Uterus (tissue), 4 donors: ENCODE measurements at places on chromosomes 11 and 22.

DNA sequence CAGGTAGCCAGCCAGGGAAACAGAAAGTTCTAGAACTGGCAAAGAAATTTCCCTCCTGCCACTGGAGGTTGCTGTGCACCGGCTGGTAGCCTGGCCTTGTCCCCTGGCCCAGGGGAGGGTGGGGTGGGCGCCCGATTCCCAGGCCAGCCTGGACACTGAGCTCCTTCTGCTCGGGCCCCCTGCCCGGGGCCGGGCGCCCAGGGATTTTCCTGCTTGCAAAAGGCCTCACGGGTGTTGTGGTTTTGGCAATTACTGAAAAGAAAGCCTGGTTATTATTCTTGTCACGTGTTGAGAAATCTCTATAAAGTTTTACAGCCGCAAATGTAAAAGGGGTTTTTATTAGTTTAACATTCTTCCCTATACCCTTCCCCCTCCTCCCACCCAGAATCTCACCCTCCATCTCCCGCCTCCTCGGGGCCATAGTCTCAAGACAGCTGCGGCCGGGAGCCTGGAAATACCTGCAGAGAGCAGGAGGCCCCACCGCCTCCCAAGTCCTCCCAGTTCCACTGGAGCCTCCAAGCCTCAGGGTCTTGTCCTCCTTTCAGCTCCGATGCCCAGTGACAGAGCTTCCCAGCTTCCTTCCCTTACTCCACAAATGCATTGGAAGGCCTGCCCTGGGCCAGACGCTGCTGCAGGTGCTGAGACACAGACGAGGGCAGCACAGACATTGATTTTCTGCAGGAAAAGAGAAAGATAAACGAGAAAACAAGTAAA lies 1515.6 kb downstream of the TBC1D22A start:
- H3K27ac ChIP-seq: no peak overlapping the region
- no peaks in the 10 kb centered on the region for H3K27me3 ChIP-seq
- no peak for DNase-seq
- no peak overlapping the region for H3K4me3 ChIP-seq
- no peaks in the 10 kb centered on the region for H3K36me3 ChIP-seq

DNA sequence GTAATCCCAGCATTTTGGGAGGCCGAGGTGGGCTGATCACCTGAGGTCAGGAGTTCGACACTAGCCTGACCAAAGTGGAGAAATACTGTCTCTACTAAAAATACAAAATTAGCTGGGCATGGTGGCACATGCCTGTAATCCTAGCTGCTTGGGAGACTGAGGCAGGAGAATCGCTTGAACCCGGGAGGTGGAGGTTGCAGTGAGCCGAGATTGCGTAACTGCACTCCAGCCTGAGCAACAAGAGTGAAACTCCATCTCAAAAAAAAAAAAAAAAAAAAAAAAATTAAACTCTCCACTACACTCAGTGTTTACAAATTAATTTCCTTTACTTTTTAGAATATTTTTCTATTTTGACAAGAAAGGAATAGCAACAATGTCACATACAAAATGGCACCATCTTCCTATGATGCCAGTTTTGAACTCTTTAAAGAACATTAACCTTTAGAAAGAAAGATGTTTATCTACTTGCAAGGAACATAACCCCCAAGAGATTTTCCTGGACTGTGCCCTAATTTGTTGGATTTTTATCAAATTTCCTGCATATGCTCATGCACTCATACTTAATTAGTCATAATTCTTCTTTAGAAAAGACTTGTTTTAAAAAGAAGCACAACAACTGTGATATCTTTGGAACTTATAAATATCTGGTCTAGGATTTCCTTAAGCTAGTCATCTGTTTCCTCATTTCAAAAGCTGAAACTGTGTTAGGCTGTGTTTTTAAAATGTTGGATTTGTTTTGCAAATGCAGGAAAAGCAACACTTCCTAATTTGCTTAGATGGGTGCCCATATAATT lies 22.6 kb upstream of the HIPK3 start:
- H3K36me3 ChIP-seq: no peaks in the 10 kb centered on the region
- H3K27ac ChIP-seq: peak overlapping the region; percentile 60
- no peak for DNase-seq
- H3K4me1 ChIP-seq: no peaks in the 10 kb centered on the region

DNA sequence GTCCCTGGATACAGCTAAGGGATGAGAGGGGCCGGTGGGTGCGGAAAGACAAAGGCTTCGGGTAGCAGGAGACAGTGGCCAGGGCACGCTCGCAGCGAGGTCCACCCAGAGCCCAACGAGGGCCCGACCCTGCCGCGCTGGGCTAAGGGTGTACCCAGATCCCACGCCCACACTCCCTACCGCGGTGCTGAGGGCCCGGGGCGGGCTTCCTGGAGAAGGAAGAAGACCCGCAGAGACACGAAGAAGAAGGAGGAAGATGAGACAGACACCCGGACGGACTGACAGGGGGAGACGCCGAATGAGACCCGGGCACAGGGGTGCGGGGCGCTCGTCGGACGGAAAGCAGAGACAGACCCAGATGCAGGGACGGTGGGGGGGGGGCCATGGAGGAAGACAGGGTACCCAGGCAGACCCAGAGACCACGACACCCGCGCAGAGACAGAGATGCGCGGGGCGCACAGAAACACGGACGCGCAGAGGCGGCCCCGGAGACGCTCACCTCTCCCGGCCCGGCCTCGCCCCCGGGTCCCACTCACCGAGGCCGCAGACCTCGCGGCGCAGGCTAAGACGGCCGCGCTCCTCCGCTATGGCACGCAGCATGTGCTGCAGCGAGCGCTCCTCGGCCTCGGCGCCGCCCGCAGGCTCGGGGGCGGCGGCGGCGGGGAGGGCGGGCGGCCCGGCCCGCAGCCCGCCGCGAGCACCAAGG lies 437 bp downstream of the KIAA0930 start:
- H3K4me3 ChIP-seq: peak overlapping the region; percentile 62
- H3K27me3 ChIP-seq: no peaks in the 10 kb centered on the region
- no peaks in the 10 kb centered on the region for H3K36me3 ChIP-seq
- peak overlapping the region; percentile 31 for H3K27ac ChIP-seq
- DNase-seq: peak; percentile 34
- H3K4me1 ChIP-seq: no peaks in the 10 kb centered on the region

DNA sequence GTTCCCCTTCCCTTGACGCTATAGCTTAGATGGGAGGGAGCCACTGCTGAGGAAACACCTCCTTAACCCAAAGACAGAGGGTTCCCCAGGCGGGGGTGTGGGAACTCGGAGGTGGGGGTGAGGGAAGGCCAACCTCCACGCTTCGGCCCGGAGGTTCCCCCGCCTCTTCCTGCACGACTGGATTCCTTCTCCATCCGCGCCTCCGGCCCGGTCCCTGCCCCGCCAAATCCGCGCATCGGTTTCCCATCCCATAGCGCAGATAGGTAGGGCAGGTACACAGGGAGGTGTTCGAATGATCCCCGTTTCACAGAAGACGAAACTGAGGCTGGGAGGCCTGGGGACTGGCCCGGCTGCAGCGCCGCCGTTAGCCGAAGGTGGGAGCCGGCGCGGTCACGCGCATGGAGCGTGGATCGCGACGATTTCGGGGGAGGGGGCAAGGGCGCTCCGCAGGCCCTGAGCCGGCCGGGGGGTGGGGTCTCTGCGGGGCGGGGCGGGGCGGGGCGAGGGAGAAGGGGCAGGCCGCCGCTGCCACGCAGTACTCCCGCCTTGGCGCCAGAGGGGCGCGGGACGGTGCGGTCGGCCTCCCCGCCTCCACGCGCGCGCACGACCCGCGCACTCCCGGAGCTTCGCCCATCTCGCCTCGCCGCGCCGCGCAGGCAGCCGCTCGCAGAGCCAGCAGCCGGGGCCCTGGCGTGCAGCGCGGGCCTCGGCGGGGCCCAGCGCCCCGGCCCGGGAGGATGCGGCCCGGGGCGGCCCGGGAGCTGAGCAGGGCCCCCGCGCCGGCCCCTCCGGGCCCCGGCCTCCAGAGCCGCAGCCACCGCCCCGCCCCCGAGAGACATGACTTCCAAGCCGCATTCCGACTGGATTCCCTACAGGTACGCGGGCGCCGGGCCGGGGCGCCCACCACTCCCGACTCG lies at the start of gene TUB:
TSS of gene TUB (plus strand) at position 538 of the 917 bp plus-strand sequence. CDS start at position 838, 300 bp downstream.
- no peaks in the 10 kb centered on the region for H3K36me3 ChIP-seq
- H3K4me3 ChIP-seq: peak within 1 kb of the TSS; percentile 67
- H3K27me3 ChIP-seq: no peaks in the 10 kb centered on the region
- DNase-seq: no peak
- H3K27ac ChIP-seq: peak within 1 kb of the TSS; percentile 67

DNA sequence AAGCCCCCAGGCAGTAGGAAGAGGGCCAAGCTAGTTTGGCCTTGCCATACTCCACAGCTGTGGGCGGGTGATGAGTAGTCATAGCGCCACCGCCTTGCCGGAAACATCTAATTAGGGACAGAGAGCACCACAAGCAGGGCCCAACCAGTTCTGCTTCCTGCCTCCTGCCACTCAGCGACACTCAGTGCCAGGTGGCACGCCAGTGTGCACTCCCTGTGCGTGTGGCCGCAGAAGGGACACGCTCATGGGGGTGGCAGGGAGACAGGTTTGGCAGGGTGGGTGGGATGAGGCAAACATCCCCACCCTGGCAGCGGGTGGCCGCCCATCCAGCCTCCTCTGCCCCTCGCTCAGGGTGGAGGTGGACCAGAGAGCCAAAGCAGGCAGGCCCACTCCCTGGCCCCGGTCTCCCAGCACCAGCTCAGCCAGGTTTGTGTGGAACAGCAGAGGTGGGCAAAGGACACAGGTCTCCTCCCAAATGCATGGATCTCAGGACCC lies 4.9 kb downstream of the OVOL1 start:
- H3K4me3 ChIP-seq: no peak overlapping the region
- H3K27me3 ChIP-seq: no peaks in the 10 kb centered on the region
- DNase-seq: no peak
- no peaks in the 10 kb centered on the region for H3K36me3 ChIP-seq
- no peak overlapping the region for H3K27ac ChIP-seq
- no peaks in the 10 kb centered on the region for H3K4me1 ChIP-seq

DNA sequence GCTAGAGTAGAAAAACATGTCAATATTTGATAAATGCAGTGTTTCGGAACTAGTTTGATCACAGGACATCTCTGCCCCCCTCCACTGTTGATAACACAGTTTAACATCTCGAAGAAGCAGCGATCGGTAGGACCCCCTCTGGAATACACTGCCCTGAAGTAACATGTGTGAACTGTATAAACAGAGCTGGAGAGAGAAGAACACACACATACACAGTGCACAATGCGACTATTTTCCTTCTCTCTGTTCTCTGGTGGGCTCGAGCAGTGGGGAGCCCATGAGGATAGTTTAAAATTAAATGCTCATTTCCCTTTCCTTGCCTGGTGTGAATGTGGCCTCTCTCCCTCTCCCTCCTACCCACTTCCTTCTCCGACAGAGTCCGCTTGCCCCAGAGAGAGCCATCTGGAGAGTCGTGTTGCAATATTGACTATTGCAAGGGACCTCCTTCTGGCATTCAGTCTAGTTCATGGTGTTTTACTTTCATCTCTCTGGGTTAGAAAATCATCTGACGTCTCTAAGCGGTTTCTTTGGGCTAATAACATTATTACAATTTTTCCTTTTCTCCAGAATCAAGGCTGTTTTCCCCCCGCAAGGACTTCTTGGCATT lies 51.6 kb upstream of the BARX2 start:
- H3K4me1 ChIP-seq: no peaks in the 10 kb centered on the region
- H3K4me3 ChIP-seq: no peak overlapping the region
- no peaks in the 10 kb centered on the region for H3K36me3 ChIP-seq
- H3K27ac ChIP-seq: no peak overlapping the region
- no peaks in the 10 kb centered on the region for H3K27me3 ChIP-seq
